ENCODE measurements at places on chromosomes 5 and 9. TPM values are rescaled to one million over a fixed set of nuclear protein-coding genes. Genes with fewer than 3 reads are reported as not detected.

NDUFA8 gene
- total RNA-seq: 48.5 TPM

PPP3R2 gene
- total RNA-seq: not detected

LCN1 gene
- total RNA-seq: not detected

PCDHGB7 gene
- total RNA-seq: 11.9 TPM

FAM78A gene
- 12.4 TPM for total RNA-seq

FLT4 gene
- total RNA-seq: 471 TPM

PCSK1 gene
- 0.51 TPM for total RNA-seq

SPOCK1 gene
- total RNA-seq: 7.0 TPM

LRRC14B gene
- total RNA-seq: not detected

SNCAIP gene
- 93.1 TPM for total RNA-seq

SMIM33 gene
- not detected for total RNA-seq

PAEP gene
- not detected for total RNA-seq

SLC36A1 gene
- total RNA-seq: 2.7 TPM

RGS7BP gene
- 0.17 TPM for total RNA-seq

UBTD2 gene
- total RNA-seq: 25.7 TPM

Measured in dermis blood vessel endothelial cell (primary cell).